NCI-H1092 treated with DMSO at 0.1 percent for 48 hours (cell line): ENCODE measurements at places on chromosomes 6 and 20.

DNA sequence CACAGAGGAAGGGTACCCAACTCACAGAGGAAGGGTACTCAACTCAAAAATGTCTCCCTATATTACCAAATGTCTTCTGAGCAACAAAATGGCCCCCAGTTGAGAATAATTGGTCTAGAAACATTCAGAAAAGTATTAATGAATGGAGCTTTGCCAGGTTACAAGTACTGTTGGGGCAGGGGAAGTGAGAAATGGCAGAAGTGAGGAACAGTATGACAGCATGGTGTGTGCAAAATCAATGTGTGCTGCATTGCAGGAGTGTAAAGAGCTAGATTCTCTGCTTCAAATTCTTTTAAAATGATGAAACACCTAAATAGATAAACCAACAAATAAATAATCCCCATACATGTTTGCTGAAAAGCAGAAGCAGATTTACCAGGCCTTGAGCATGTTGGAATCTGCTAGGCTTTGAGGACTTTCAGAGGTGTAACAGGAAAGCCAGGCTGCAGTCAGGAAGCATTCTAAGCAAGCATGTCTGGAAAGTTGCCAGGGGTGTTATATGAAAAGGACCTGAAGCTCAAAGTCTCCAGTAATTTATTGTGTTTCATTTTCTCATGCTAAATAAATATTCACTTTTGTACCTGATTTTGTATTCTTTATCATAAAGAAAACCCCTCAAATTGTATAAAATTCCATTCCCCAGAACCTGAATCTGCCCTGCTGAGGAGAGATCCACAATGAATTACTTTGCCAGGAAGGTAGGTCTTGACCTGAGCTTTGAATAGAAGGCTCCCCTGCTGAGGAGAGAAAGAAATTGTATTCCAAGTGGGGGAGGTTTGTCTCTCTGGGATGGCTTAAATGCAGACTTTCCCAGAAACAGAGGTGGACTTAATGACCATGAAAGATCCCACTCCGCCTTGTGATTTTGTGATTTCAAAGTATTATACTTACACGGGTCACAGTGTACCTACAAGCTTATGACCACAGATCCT is 265.0 kb upstream of the MARCKS start:
- peak; percentile 42 for DNase-seq

DNA sequence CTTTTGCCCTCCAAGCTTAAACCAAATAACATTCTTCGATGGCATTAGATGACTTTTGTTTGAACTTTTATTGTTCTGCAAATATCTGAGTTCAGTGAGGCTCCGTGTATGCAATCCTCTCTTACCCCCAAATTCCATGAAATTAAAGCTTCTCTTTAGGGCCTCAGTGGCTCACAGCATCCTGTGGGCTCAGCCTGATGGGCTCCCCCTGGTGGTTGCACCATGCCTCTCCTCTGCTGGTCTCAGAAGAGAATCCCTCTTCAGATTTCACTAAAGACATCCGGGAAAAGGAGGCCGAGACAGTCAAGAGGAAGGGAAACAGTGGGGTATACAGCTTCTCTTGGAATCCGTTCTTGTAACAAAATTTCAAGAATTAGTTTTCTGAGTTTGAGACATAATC is 331.6 kb upstream of the NT5E start:
- no peak for DNase-seq

- DNase-seq = no peak
Observed at GRCh38 chr6:77124604-77125003, 338.7 kb downstream of the HTR1B start.

DNA sequence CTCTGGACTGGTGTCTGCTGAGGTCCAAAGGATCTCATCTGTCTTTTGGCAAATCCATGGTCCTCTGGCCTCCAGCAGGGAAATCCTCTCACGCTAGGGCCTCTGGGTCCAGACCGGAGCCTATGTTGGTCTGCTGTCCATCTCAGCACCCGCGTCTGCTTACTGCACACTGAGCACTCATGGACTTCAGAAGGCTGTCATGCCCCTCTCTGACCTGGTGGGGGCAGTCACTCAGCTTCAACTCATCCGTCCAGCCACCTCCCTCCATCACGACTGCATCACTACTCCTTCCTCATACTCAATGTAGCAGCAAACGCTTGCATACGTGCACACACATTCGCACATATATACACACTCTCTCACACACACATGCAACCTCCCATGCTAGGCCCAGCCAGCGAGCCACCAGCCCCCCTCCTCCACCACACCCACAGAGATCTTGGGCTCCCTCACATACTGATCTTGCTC is 33.3 kb downstream of the GABRR2 start:
- DNase-seq = no peak

DNA sequence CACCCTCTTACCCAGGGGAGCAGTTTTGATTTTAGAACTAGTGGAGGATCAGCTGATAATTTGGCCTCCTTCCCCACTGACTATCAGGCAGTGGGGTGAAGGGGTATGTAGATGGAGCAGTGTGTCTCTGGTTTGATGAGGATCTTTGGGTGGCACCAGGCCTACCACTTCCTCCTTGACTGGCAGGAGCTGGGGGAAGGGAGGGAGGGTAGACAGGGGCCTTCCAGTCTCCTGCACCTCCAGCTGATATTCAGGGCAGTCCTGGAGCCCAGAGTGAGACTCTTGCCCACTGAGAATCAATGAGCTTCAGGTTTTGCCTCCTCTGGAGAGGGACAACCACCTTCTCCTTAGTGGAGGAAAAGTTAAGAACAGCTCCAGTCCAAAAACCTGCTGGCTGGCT is 3.2 kb downstream of the DEF6 start:
- no peak for DNase-seq

DNA sequence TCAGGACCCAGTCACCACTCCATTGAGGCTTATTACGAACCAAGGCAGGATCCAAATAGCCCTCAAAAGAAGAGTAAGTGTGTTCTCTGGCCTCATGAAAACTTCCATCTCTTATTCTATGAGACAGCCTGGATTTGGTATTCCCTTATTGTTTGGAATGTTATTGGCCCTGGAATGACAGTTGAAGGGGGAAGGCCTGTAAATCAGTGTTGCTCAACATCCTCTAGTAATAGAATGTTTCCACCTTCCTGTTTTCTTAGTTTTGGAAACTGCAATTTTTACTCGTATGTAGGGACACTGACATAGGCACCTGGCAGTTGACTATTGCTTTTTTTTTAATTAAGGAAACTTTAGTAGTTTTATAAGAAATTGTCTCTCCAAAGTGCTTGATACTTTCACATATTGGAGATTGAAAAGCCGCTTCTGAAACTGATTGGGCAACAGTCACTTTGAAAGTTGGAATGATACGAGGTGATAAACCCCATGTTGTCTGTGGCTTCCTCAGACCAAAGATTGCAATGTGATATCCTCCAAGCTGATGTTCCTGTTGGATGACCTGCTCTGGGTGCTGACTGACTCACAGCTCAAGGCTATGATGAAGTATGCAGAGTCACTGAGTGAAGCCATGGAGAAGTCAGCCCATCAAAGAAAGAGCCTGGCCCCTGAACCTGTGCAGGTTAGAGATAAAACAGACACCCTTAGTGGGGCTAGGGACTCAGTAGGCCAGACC is 43.1 kb downstream of the BLTP3A start:
- no peak for DNase-seq

- no peak for DNase-seq
Observed at GRCh38 chr6:106889692-106890091, 84.8 kb downstream of the CD24 start.

- no peak for DNase-seq
Observed at GRCh38 chr6:15243910-15244619, 1.8 kb upstream of the JARID2 start.
